ENCODE measurements at places on chromosomes 4 and X. TPM values are rescaled to one million over a fixed set of nuclear protein-coding genes. Genes with fewer than 3 reads are reported as not detected.

The DGKK gene
- not detected for total RNA-seq

The FOXP3 gene
- 16.1 TPM for total RNA-seq

The REELD1 gene
- 0.16 TPM for total RNA-seq

The PRPS2 gene
- 74.2 TPM for total RNA-seq

The GATA1 gene
- 0.27 TPM for total RNA-seq

The GABRG1 gene
- total RNA-seq = not detected

The RHOXF2B gene
- total RNA-seq = 0.13 TPM

The NUDT11 gene
- total RNA-seq = 3.9 TPM

The PAGE1 gene
- total RNA-seq = not detected

The RIBC1 gene
- total RNA-seq = 1.0 TPM

The HTN3 gene
- not detected for total RNA-seq

The HS6ST2 gene
- 1.4 TPM for total RNA-seq

The NSG1 gene
- 3.5 TPM for total RNA-seq

Measured in activated T-cell treated with anti-CD3 and anti-CD28 coated beads, Interleukin-2, amount 50 U/mL, for 4 hours (primary cell).